ENCODE measurements at places on chromosomes 4 and X.

GRCh38 chrX:100479329-100479728 lies 69.3 kb upstream of the PCDH19 start:
- DNase-seq, result no peak

DNA sequence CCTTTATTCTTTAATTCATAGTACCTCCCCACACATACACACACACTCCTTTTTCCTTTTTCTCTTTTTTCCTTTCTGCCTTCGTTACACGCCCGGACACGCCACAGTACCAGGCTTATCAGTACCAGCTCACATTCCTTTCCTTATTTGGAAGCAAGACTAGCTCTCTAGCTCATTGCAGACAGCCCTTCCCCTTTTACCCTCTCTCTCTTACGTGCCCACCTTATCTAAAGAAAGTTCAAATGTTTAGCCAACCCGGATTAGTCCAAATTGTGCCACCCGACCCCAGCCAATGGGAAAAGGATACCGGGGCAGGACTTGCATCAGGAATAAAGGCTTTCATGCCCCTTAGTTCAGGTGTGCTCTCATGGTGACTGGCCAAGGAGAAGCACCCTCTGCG lies 194.7 kb upstream of the VCX3A start:
- no peak for DNase-seq

DNA sequence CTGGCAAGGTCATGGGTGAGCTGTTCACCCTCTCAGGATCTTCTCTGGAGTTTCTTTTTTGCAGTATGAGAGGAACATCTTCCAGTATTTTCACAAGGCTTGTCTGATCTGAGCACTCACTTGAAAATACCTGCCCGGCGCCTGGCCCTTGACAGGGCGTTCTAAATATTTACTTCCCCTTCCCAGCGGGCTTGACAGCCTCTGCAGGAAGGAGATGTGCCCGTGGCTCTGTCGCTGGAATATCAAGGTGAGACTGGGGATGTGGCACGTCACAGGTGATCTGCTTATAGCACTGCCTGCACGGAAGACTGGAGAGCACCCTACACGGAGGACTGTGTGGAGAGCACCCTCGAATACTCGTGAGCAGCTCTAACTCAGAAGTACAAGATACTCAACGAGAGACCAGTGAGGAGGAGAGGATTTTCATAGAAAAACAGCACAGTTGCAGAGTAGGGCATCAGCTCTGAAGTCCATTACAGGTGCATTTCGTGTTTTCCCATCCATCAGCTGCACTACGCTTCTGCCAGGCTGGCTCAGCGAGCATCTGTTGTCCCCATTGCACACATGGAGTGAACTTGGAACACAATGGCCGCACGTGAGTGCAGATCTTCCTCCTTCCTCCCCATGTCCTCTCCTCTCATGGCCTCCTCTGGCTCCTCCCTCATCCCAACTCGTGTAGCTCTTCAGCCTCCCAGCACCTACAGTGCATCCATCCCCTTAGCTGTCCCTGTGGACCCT lies 32.1 kb downstream of the ZBTB49 start:
- DNase-seq, result no peak

GRCh38 chr4:4937926-4938325 lies 78.5 kb downstream of the MSX1 start:
- peak; percentile 12 for DNase-seq

GRCh38 chrX:35380808-35381700 lies 417.1 kb upstream of the MAGEB16 start:
- DNase-seq, result no peak

GRCh38 chrX:109660435-109661143 lies 35.6 kb upstream of the KCNE5 start:
- DNase-seq, result no peak

DNA sequence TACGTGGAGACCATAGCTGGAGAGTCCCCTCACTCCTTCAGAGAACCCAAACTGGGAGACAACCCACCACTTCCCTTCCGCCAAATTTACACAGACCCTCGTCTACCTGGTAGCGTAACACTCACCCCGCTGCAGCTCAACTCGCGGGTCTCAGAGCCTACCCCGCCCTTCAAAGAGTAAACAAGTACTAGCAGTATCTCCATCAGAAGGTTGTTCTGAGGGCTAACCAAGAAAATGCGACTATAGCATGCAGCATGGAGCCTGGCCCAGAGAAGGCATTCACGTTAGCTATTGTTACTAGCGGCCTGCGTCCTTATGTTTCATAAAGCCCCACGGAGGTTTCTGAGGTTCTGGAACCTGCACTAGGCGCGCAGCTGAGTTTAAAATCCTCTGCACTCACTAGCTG lies 531 bp upstream of the MANBA start:
- DNase-seq, result no peak

- no peak for DNase-seq
Measured at GRCh38 chr4:183202523-183202922, 103.5 kb downstream of the WWC2 start.

GRCh38 chrX:96551322-96551872 lies 133.2 kb upstream of the DIAPH2 start:
- DNase-seq, result no peak

GRCh38 chr4:83679692-83680091 lies 143.8 kb downstream of the GPAT3 start:
- DNase-seq, result no peak

GRCh38 chr4:15718959-15719358 lies 16.1 kb downstream of the BST1 start:
- DNase-seq, result no peak

DNA sequence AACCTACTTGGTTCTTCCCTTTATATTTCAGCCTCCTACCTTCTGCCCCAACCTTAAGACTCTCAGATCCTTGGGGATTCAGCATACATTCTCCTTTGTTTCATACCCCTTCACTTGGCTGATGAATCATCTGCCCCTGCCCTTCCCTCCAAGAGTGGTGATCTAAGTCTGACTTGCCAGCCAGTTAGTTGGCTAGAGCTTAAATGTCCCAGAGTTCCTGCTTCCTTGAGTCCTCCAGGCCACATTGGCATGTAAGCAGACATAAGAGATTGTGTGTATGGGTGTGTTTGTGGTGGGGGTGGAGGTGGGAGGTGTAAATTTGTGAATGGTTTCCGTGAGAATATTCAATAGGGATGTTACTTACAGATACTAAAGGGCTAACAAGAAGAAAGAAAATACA lies 3.7 kb upstream of the TEX13D start:
- no peak for DNase-seq

DNA sequence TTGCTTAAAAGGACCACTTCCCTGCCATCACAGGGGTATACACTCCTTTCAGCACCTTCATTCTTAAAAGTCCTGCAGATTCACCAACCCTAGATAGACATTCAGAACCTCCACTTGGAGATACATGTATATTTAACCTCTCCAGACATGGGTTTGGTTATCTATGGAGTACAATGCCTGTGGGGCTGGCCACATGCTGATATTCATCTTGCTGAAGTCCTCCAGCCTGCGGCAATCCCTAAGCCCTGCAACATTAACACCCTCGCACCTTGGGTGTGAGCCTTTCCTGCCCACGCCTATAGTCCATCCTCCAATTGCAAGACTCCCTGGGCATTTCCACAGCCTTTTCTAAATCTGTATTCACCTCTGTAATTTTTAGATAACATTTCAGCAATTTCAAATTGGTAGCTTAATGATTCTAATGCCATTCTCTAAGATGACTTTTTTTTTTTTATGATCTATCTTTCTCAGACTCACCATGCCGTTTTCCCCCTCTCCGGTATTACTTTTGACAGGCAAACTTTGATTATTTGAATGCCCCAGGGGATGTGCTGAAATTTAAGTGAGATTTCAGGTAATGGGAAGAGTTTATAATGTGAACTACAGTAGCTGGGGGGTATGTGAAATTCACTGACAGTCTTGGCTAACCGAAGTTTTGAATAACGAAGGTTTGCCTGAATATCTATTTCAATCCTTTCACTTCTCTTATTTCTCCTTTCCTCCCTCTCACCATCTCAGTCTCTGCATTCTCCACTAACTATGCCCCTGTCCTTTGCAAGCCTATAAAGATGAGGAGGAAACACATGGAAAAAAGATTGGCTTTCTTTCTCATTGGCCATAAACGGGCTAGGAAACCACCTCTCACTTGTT lies 24.1 kb downstream of the CCDC149 start:
- no peak for DNase-seq

DNA sequence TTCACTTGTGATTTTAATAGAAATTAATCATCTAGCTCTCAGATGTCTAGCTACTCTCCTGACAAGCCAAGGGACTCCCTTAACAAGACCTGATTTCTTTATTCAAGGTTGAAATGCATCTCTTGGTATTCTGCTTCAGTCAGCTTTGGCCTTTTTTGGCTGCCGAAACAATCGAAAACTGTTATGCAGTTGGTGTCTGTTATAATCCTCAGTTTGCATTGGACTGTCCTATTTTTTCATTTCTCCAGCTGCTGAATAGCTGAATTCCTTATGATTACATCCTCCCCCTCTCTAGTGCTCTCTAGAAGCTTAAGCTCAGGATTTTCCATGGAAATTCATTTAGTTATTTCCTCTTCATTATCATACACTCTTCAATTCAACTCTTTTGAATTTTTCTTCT lies 177.2 kb downstream of the TRIML1 start:
- DNase-seq, result no peak

GRCh38 chr4:182540496-182540895 lies 297.3 kb downstream of the TENM3 start:
- DNase-seq, result no peak

DNA sequence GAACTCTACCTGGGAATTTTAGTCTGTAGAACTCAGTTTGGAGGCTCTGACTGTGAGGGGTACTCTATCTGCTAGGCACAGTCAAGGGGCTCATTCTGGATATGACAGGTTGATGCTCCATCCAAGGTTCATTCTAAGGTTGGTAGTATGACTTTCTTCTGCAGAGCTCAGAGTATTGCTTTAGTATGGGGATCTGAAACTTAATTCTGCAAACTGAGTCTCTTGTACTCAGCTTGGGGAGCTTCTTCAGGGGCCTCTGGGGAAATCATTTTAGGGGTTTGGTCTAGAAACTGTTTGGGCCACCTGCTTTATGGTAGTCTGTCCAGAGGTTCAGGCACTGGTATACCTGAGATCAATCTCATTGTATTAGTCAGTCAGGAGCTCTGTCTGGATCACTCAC lies 9.7 kb upstream of the TSR2 start:
- DNase-seq, result no peak

DNA sequence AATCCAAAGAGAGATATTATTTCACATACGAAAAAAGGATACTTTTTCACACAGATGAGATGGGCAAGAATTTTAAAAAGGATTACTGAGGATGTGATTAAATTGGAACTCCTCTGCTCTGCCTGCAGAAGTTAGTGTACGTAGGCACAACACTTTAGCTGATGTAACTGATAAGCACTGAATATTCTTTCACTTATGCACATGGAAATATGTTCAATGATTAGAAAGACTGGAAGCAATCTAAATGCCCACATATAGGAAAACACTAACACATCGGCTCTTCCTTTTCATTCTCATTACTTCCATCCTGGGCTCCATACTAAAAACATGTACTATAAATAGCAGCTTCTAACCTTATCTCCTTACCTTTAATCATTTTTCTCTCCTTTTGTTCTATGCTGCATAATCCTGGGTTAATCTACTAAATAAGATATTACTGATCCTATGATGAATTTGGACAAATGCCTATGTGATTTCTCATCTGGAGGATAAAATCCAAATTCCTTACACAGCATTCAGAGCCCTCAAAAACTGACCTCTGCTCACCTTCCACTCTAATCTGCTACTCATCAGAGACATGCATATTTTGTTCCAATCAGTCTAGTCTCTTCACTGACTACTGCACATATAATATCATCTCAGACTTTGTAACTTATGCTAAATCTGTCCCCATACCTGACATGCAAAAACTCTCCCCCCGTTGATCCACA lies 197.8 kb downstream of the PDGFC start:
- DNase-seq, result no peak

- no peak for DNase-seq
Measured at GRCh38 chrX:23804578-23804977, 21.6 kb downstream of the SAT1 start.

DNA sequence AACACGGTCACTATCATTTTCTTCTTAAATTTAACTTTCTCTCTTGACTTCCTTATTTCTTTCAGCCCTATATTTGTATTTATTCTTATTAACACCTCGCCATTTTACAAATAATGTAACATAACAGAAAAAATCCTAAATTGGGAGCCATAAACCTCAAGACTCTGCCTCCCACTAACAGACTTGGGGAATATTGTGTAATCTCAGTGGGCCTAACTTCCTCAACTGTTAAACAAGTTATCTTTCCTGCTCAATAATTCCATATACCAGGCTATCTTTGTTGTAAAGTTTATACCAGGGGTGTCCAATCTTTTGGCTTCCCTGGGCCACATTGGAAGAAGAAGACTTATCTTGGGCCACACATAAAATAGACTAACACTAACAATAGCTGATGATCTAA lies 26.2 kb downstream of the PRSS12 start:
- DNase-seq, result no peak

- DNase-seq, result no peak
Measured at GRCh38 chr4:22987870-22988269, 295.1 kb downstream of the GBA3 start.

GRCh38 chr4:804804-805203 lies 21.1 kb downstream of the CPLX1 start:
- DNase-seq, result no peak

DNA sequence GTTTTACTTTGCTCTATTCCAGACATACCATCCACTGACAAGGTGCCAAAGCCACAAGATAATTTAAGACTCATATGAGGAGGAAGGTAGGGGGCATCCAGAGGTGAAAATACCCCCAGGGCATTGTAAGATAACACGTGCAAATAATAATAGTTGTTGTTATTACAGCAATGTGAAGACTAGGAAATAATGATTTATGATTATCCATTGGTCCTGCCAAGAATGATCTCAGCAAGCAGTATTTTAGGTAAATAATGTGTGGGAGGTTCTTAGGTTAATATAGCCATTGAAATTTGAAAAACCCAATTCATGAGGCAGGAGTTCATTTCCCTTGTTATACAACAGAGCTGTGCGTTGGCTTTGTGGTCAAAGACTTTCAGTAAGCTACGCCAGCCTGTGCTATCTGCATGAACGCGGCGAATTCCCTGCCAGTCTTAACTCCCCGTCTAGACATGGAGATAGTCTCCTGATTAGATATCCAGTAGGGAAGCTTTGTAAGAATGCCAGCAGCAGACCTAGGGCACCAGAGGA lies 47.2 kb upstream of the MXRA5 start:
- no peak for DNase-seq

GRCh38 chrX:96971812-96972211 lies 88.1 kb downstream of the RPA4 start:
- DNase-seq, result no peak

All from ecto neural progenitor cell (in vitro differentiated cells).